Large intestine (tissue), 12 donors: ENCODE measurements at places on chromosomes 6 and 20. TPM values are rescaled to one million over a fixed set of nuclear protein-coding genes. Genes with fewer than 3 reads are reported as not detected.

The GPX6 gene
- polyA plus RNA-seq: not detected

- no peak for DNase-seq
Observed at GRCh38 chr6:147022041-147022440, 182.2 kb upstream of the STXBP5 start.

GRCh38 chr6:38542031-38542430 lies 97.7 kb downstream of the BTBD9 start:
- DNase-seq: no peak

DNA sequence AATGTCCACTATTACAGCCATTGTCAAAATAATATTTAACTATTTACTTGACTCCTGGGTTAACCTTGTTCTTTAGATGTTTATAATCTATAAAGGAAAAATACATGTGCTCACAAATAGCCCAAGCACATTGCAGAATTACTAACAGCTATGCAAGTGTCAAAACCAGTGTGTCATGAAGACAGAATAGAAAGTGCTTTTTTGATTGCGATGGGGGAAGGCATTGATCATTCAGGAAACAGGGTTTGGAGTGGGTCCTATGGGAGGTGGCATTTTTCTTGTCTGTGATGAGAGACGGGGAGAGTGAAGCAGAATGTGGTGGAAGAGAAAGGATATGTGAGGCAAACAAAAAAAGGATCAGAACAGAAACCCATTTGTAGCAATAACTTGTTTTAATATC lies 1.0 kb upstream of the AGPAT4 start:
- no peak for DNase-seq

DNA sequence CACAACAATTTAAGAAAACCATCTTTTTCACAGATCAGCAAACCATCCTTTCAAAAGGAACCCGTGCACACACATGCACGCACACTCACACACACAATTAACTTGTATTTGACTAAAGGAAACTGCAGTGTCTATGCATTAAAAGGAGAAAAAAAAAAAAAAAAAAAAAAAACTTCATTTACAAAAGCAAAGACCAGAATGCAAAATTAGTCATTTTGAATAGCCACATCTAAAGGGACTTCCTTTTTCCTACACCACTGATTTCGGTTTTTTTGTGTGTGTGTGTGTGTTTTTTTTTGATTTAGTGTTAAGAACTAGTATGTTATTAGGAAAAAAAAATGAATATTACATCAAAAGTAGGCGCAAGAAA lies 6.3 kb downstream of the ZMYND8 start:
- no peak for DNase-seq

- no peak for DNase-seq
Observed at GRCh38 chr6:74826263-74826662, 379.6 kb downstream of the COL12A1 start.
